Activated T-cell treated with anti-CD3 and anti-CD28 coated beads for 24 hours (primary cell): ENCODE measurements at places on chromosomes 5 and 9.

GRCh38 chr5:168303393-168304025, 12.1 kb downstream of the WWC1 start:
- no peak for DNase-seq

DNA sequence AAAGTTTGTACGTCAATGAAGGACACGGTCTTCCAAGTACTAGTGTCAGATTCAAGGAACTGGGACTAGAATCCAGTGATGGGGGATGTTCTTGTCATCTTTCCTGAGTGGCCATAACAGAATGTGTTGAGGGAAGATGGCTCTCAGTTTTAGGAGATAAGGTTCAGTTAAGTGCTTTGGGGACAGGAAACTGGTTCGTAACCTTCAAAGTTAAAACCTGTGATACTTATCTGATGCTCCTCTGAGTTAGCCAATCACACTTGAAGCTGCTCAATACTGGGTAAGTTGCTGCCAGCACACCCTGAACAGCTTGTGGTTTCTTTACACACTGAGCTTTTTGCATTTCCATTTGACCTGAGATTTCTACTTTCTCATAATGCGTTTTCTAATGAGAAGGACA, 64.4 kb downstream of the PIK3R1 start:
- DNase-seq, result no peak

GRCh38 chr9:127520941-127521918, 69.9 kb downstream of the LRSAM1 start:
- no peak for DNase-seq

DNA sequence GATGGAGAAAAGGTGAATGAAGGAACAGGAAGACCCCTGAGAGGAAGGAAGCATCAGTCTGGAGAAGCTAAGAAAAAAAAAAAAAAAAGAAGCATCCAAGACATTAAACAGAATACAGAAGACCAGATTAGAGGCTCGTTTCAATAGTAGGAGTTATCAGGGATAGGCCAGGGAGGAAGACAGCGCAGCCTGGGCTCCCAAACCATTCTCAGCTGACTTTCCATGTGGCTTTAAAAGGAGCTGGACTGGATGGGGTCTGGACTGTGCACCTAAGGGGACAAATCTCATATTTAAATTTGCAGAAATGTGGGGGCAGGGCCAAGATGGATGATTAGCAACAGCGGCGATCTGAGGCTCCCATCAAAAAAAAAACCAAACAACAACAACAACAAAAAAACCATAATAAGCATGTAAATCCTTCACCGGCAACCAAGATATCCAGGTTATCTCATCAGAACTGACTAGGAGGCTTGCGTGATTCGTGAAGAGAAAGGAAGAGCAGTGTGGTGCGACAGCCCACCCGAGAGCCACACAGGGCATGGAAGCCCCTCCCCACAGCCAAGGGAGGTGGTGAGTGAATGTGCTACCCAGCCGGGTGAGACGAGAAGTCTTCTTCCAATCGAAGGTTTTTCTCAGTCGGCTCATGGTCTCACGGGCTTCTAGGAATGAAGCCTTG, 114.9 kb upstream of the ADAMTS16 start:
- no peak for DNase-seq

- DNase-seq, result no peak
Observed at GRCh38 chr5:149174847-149175234, 33.5 kb downstream of the ABLIM3 start.

DNA sequence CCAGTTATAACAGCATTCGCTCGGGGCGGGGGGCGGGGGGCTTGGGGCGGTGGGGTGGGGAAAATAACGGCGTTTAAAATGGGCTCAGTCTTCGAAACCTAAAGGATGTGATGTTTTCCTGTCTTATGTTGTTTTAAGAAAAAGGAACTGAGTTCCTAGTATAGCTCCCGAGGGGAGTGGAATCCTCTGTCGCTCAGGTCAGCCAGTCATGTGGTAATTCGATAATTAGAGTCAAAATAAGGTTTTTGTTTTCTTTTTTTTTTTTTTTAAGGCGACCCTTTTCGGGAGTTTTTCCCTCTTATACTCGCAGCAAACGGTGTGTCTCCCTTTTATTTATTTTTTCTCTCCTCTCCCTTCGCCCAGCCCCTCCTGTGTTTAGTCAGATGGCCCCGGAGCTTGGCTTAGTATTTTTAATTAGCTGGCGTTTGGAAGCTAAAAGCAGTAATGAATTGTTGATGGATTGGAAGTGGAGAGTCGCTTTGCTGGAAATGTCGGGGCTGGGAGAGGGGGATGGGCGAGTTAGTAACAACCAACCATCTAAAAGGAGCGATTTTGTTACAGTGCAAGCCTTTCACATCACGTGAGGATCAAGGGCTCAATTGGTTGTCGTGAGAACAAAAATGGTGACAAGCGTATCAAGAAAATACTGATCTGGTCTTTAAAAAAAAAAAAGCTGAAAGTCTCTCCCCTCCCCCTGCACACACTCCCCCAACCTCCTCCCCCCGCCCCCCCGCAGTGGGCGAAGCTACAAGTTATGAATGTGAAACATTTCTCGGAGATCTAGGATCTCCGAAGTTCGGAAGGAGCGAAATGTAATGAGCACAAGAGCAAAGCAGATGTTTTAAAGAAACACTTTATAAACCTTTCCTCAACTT, 714 bp upstream of the ZNF608 start:
- no peak for DNase-seq

DNA sequence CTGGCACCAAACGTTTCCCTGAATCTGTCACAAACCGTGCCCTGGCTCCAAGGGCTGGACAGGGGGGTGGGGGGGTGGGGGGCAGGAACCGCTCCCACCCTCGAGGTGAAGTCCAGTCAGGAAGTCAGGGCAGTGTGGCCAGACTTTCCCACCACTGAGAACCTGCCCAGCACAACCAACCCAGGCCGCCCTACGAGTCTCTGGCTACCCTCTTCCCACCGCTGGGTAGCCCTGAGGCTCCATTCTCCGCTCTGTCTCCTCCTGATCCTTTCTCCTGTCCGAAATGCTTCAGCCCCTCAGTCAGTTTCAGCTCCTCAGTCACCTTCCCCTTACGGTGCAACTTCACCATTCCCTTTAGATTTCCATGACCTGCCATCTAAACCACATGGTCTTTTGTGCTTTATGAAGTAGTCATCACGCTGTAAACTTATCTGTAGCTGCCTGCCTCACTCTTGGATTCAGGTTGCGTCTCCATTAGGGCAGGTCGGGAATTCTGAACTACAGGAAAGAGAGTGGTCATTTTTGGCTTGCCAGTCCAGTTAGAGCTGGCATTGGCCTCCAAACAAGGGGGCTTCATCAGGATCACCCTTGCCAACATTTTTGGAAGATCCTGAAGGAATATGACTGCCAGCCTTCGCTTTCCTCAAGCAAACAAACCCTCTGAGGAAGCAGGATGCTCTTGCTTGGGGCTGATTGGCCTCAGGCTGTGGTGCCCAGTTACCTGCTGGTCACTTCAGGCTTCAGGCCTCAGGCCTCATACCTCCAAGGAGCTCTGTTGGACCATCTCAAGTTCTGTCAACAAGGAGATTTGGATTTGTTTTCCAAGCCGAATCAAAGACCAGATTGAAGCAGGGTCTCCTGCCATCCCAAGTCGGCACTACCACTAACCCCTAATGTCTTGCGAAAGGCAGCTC, 794 bp upstream of the DCAF12 start:
- DNase-seq, result no peak

DNA sequence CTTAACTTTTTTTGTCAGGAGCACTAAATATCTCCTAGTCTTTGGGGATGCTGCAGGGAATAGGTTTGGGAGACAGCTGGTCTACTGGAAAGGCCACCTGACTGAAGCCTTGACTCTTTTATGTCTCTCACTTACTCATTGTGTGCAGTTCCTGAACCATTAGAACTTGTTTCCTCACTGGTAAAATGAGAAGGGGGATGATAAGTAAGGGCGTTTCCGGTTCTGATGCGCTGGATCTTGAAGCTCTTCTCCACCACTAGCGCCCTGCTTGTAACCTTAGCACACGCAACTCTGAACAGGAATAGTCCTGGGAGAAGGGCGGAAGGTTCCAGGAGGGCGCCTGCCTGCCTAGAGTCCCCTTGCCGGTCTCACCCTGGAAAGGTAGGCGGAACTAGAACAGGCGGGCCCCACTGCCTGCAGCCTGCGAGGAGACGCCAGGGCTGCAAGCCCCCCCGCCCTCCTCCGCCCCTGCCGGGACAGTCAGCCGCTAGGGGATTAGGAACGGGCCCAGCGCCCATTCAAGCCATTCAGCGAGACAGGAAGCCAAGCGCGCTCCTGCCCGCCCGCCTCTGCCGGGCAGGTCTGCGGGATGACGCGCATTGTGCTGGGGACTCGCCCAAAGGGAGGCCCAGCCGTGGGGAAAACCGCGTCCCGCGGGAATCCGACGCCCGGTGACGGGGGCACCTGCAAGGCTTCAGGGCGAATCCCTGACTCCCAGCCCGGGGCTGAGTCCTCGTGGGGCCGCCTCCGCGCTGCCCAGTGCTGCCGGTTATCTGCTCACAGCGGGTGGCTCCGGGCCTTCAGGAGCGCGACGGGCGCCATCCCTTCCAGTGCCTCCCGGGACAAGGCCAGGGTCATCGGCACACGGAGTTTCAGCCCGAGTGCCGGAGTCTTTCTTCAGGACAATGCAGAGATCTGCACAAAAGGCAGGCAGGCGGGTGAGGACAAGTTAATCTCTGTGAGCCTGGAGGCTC, 44.0 kb upstream of the XPA start:
- peak; percentile 19 for DNase-seq

- DNase-seq, result no peak
Observed at GRCh38 chr9:137167277-137167746, 2.5 kb downstream of the LRRC26 start.

GRCh38 chr9:116432051-116432450, 255.1 kb upstream of the TRIM32 start:
- DNase-seq, result no peak

GRCh38 chr5:32522429-32523143, 62.8 kb upstream of the SUB1 start:
- no peak for DNase-seq

GRCh38 chr5:81391-82021, 10.5 kb upstream of the PLEKHG4B start:
- DNase-seq, result no peak

GRCh38 chr9:79896390-79896980, 324.7 kb downstream of the TLE4 start:
- DNase-seq, result no peak

GRCh38 chr9:133811471-133811870, 73.3 kb upstream of the SARDH start:
- DNase-seq, result no peak

GRCh38 chr5:136446565-136446964, 81.2 kb upstream of the TRPC7 start:
- DNase-seq, result no peak

GRCh38 chr9:137482094-137482781, 23.1 kb upstream of the NSMF start:
- no peak for DNase-seq

DNA sequence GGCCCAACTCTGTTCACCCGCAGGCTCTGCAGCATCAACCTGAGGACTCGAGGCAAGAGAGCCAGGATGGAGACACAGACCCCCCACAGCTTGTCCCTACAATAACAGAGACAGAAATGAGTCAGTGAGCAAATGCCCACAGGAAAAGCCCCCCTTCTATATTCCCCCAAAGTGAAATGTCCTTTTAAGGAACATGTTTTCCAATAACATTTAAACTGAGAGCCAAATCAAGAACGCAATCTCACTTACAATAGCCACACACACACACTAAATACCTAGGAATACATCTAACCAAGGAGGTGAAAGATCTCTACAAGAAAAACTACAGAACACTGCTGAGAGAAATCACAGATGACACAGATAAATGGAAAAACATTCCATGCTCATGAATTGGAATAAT, 49.0 kb downstream of the TEX10 start:
- DNase-seq, result no peak

- no peak for DNase-seq
Observed at GRCh38 chr5:150272531-150272930, 17.0 kb downstream of the CAMK2A start.

DNA sequence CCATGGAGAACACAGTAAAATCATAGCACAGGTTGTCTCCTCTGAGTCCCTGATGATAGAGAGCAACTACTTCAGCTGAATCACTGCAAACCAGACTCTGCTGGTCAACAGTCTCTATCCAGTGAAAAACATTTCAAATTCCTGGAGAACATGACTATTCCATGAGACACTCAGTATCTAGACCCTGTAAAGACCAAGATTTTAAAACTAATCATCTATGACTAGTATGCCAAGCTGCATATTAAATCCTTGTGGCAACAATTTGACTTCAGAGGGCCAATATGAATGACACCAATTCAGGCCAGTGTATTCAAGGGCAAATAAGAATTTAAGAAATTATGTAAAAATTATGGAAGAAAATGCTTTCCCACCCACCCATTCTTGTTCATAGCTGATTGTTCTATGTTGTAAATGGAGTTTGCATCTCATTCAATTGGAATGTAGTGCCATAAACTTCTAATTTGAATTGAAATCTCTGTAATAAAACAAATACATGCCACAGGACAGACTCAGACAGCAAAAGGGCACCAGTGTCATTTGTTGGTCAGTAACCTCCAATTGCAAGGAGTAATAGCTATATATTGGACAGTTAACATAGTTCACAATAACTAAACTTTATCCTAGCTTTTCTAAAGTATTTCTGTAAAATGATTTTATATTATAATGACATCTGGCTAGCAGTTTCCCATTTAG, 80.1 kb upstream of the LPAR1 start:
- DNase-seq, result no peak

- DNase-seq, result no peak
Observed at GRCh38 chr5:111313017-111313724, 89.0 kb downstream of the CAMK4 start.

- DNase-seq, result no peak
Observed at GRCh38 chr5:135445306-135445985, 1.7 kb downstream of the DCANP1 start.
